Thoracic aorta (tissue), 2 donors: ENCODE measurements at places on chromosomes 5 and 9.
A peak's percentile ranks its signal among the peaks of the same experiment; 100 is the strongest.

- peak; percentile 58 for DNase-seq
Observed at GRCh38 chr9:37953775-37954437, 50.0 kb upstream of the SLC25A51 start.

GRCh38 chr9:125807079-125807478 is 59.9 kb downstream of the PBX3 start:
- DNase-seq: no peak

- no peak for DNase-seq
Observed at GRCh38 chr5:16995372-16995771, 59.3 kb upstream of the MYO10 start.

- DNase-seq: no peak
Observed at GRCh38 chr5:167514461-167514860, 777.0 kb upstream of the WWC1 start.
